ENCODE measurements at places on chromosomes 2 and 18. TPM values are rescaled to one million over a fixed set of nuclear protein-coding genes. Genes with fewer than 3 reads are reported as not detected.

KCNG2 gene
- total RNA-seq = not detected

DYNC2LI1 gene
- 83.8 TPM for total RNA-seq

GRCh38 chr2:199488772-199489400, 31.1 kb upstream of the SATB2 start:
- no peak overlapping the region for H3K27ac ChIP-seq
- DNase-seq = no peak
- no peak overlapping the region for H3K4me3 ChIP-seq

GRCh38 chr18:38993342-38993741, 1427.7 kb upstream of the CELF4 start:
- H3K27me3 ChIP-seq = no peaks in the 10 kb centered on the region
- H3K4me1 ChIP-seq = no peaks in the 10 kb centered on the region
- H3K36me3 ChIP-seq = no peaks in the 10 kb centered on the region
- no peak overlapping the region for H3K4me3 ChIP-seq

GRCh38 chr2:141692829-141693228, 438.0 kb downstream of the LRP1B start:
- no peaks in the 10 kb centered on the region for H3K27me3 ChIP-seq
- H3K4me1 ChIP-seq = no peaks in the 10 kb centered on the region
- no peak overlapping the region for H3K27ac ChIP-seq
- no peak overlapping the region for H3K4me3 ChIP-seq

- DNase-seq = peak; percentile 65
- H3K4me3 ChIP-seq = no peak overlapping the region
- peak overlapping the region; percentile 49 for H3K27ac ChIP-seq
- no peaks in the 10 kb centered on the region for H3K27me3 ChIP-seq
Observed at GRCh38 chr18:374721-375168, 106.9 kb upstream of the THOC1 start.
